SK-N-SH (cell line): ENCODE measurements at places on chromosomes 5 and 9.
A peak's percentile ranks its signal among the peaks of the same experiment; 100 is the strongest.

GRCh38 chr5:177494346-177495195 lies 2.8 kb downstream of the PDLIM7 start:
- DNase-seq = peak; percentile 88

- no peak for DNase-seq
Observed at GRCh38 chr5:159704160-159704559, 212.1 kb upstream of the ADRA1B start.

DNA sequence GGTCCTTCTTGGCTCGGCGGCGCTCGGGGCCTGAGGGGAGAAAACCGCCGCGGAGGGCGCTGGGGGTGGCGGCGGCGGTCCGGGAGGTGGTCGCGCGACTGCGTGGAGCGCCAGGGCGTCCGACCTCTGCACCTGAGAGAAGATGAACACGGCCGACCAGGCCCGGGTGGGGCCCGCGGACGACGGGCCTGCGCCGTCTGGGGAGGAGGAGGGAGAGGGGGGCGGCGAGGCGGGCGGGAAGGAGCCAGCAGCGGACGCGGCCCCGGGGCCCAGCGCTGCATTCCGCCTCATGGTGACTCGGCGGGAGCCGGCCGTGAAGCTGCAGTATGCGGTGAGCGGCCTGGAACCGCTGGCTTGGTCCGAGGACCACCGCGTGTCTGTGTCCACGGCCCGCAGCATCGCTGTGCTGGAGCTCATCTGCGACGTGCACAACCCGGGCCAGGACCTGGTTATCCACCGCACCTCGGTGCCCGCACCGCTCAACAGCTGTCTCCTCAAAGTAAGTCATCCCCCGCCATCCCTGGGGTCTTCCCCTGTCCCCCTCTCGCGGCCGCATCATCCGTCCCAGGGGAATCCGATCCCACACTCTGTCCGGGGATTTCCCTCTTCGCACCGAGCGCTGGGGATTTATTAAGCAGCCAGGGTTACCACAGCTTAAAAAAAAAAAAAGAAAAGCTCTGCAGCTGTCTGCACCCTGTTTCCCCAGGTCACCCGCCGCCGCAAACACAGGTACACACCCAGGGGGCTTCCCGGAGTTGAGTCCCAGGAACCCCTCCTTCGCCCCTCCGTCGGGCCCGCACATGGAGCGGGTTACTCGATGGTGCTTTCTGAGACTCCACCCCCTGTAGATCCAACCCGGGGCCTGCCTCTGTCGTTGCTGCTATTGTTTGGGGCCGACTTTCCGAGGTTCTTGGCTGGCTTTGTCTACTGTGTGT lies at the start of gene GTF3C4:
GTF3C4 (plus strand) TSS at position 8 of the 935 bp plus-strand sequence; CDS start at position 143, 135 bp downstream.
- DNase-seq = peak; percentile 94

DNA sequence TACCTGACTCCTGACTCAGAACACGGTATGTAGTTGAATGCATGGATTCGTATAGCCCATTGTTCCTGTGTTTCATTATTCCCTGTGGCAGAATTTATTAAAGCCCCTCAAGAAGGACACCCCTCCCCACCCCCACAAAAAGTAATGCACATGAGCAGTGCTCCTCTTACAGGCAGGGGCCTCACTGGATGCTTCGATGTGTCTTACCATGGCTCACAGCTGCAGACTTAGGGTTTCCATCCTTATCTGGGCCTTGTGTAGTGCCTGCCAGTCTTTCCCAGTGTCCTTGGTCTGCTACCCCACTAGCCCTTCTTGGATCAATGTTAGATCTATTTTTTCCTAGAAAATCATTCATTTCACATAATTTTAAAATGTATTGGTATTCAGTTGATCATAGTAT lies 14.9 kb downstream of the EXOSC3 start:
- no peak for DNase-seq

DNA sequence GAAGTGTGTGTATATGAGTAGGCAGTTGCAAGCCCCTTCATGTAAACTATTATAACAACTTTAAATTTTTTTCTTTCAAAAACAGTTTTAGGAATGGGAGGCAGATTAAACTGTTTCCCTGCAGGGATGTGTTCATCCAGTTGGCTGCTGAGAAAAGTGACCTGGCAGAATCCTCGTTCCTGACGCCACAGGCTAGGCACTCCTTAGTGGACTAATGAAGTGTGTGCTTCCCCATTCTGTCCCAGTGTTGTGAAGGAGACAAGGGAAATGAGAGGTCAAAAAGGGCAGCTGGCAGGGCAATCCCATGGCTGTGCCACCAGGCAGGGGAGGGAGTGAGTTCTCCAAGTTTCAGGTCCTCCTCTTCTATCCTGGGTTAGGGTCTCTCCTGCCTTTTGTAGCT lies 59.8 kb downstream of the FOXD1 start:
- no peak for DNase-seq

DNA sequence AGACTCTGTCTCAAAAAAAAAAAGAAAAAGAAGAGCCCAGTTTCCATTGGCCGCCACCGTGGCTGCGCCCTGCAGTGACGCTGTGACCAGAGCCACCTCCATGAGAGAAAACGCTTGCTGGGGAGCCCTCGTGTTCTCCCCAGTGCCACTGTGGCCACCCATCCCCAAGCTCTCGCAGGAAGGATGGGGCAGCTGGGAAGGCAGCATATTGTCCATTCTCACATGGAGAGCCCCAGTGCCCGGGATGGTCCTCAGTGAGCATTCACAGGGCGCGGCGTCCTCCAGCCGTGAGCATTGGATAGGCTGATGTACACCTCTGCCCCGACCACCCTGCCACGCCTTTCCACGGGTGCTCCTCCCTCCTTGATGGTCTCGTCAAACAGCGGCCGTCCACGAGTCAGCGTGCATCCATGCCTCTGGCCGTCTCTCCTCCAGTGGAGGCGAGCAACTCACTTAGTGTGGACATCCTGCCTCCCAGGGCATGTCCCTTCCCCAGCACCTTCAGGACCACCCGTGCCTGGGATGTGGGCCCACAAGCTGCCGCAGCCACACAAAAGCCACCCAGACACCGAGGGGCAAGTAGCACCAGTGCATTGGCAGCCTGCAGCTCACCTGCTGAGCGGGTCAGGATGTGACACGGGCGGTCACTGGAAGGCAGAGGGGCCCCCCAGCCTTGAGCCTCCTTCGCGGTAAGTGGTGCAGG lies 23.4 kb upstream of the SLC6A19 start:
- DNase-seq = no peak

DNA sequence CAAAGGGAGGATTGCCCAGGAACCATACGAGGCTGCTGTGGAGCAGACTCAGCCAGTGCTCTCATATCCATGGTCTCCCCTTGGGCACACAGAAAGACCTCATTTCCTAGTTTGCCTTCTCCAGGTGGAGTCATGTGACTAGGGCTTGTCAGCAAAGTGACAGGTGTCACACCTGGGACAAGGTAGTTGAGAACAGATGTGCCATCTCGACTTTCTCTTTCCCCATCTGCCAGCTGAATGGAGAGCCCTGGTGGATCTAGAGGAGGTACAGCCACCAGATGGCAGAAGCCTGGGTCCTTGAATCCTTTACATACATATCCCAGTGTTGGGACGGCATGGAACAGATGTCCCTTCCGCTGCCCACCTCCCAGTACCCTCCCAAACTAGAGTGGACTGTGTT lies 42.9 kb upstream of the ALDOB start:
- DNase-seq = no peak

DNA sequence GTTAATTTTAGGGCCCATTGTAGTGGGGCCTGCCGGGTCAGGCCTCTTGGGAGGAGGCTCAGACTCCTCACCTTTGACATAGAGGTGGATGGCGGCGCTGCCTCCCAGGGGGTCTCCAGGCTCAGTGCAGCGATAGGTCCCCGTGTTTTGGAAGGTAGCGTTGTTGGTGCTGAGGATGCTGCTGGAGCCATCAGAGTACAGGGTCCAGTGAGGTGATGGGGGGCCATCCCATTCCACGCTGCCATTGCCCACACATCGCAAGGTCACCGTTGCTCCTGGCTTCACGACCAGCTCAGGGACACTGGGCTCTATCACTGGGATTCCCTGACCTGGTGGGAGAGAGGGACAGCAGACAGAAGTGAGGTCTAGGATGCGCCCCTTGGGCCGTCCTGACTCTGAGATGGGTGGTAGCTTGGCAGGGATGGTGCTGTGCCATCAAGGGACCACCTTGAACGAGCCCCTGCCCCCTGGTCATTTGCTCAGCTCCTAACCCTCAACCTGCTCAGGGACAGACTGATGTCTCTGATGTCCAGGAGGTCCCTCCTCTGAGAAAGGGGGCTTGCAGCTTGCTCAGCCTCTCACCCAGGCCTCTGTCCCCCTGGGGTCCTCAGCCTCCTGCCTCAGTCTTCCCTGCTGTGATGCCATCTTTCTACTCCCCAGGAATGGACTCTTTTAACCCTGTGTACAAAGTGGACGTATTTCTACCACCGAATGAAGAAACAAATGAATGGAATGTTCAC lies 5.5 kb downstream of the CSF1R start:
- DNase-seq = no peak

- DNase-seq = no peak
Observed at GRCh38 chr9:92726971-92727715, 37.5 kb downstream of the BICD2 start.

DNA sequence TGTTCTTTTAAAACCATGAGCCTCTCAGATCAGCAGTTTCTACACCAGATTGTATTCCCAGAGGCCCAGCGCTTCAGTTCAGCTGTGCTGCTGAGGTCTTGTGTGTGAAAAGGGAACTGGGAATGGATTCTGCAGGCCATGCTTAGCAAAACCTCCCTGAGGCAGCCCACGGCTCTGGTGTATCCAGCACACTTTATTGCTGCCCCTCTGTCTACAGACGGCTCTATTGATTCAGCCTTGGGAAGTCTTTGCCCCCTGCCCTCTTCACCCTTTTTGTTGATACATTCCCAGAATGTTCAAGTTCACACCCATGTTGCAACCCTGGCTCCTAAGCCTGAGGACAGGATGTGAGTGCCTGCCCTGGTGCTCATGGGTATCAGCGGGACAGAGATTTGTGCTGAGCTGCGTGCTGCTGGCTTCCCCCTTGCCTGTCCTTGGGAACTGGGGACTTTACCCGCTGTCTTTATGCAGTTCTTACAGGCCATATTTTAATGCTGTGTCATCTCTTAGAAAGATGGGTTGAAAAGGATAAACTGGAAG lies 37.3 kb downstream of the ARHGAP26 start:
- no peak for DNase-seq

DNA sequence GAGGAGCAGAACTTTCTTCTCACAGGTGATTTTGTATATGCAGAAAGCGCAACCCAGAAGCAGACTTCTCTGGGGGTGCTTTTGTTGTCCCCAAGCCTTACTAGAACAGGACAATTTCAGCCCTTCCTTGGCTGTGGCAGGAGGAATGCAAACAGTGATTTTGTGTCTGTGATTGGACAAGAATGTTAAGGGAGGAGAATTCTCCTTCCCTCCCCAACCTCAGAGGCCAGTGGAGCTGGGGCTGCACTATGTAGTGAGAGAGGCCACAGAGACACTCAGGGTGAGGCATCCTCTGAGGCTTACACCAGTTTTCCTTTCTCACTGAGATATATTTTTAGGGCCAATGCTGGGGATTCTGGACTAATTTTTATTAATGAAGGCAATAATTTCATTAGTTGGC lies 58.8 kb downstream of the ZNF366 start:
- DNase-seq = no peak

DNA sequence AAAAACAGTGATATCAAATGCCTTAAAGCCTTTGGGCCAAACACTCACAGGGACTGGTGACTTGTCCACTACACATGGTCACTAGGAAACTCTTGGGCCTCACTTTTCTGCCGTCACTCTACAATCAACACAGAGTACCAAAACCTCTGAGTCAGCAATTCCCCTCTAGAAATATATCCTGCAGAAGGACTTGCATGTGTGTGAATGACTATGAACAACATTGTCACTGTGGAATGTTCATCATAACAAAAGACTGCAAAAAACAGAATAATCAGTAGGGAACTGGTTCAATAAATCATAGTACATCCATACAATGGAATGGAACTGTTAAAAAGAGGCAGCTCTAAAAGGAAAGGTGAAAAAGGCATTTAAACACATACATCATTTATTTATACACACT lies 44.1 kb upstream of the SMU1 start:
- no peak for DNase-seq

GRCh38 chr5:60583616-60584015 lies 116.3 kb downstream of the DEPDC1B start:
- peak; percentile 2 for DNase-seq

DNA sequence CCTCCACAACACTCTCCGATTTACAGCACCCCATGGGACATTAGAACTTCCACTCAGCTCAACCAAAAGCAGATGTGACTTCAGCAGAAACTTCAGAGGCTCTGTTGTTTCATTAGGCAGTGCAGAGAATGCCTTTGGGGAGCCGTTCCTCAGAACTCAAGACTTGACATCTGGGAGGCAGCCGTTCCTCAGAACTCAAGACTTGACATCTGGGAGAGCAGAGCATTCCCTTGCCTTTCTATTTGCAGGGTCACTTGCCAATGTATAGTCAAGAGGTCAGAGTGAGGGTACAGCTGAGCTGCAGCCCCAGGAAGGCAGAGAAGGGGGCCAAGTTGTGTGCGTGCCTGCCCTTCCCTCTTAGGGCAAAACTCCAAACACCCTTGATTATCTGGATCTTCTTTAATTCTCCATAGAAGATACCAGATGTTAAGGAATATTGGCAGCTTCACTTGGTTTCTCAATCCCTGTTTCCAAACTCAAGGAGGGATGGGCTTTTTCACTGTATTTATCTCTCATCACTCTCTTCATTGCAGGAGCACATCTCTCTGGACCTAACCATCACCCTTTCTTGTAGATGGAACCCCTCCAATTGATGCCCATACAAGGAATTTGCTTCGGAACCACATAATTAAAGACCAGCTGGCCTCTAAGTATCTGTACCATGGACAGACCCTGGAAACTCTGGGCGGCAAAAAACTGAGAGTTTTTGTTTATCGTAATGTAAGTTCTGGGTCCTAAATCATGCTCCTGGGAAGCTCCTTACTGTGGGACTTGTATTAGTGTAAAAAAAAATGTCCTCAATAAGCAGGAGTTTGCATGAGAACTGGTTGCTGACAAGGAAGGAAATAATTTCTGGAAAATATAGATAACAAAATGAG lies 25.6 kb downstream of the TGFBI start:
- DNase-seq = no peak

GRCh38 chr9:129442803-129443511 lies 177.9 kb downstream of the C9orf50 start:
- DNase-seq = no peak

DNA sequence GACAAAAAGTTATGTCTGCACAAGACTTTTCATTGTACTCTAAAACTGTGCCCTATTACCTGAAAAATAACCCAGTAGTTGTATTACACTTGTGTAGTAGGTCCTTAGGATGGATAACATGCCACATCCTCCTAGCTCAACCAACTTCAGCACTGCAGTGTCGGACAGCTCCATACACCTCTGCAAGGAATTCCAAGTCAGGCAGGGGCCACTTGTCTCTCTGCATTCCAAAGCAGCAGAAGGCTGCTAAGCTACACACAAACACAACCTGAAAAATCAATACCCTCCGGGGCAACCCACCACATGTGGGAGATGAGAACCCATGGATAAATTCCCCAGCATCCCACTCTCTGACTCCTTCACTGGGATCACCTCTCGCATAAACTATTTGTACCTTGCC lies 50.2 kb downstream of the MED10 start:
- DNase-seq = no peak

- DNase-seq = no peak
Observed at GRCh38 chr9:88216126-88216995, 78.1 kb upstream of the SPATA31C2 start.
